ENCODE measurements at places on chromosomes 13 and 19. TPM values are rescaled to one million over a fixed set of nuclear protein-coding genes. Genes with fewer than 3 reads are reported as not detected.

Gene PRR20D
- total RNA-seq: not detected

Gene PEAK3
- not detected for total RNA-seq

Gene ATP1A3
- total RNA-seq: 3.4 TPM

GRCh38 chr19:16070366-16070990 is 5.8 kb upstream of the TPM4 start:
- no peaks in the 10 kb centered on the region for H3K27me3 ChIP-seq
- H3K36me3 ChIP-seq: no peaks in the 10 kb centered on the region
- peaks cover 54% of the 10 kb centered on the region for H3K4me1 ChIP-seq
- H3K27ac ChIP-seq: peak overlapping the region; percentile 0

- H3K4me3 ChIP-seq: no peak overlapping the region
- no peaks in the 10 kb centered on the region for H3K4me1 ChIP-seq
- H3K36me3 ChIP-seq: no peaks in the 10 kb centered on the region
- H3K27ac ChIP-seq: no peak overlapping the region
- no peaks in the 10 kb centered on the region for H3K27me3 ChIP-seq
Observed at GRCh38 chr19:41599175-41599966, 23.4 kb downstream of the CEACAM21 start.

- peak; percentile 80 for DNase-seq
- H3K36me3 ChIP-seq: peaks cover 5% of the 10 kb centered on the region
- H3K27ac ChIP-seq: peak overlapping the region; percentile 57
- H3K4me3 ChIP-seq: peak overlapping the region; percentile 8
Observed at GRCh38 chr13:98370806-98371515, 193.9 kb upstream of the RNF113B start.

- H3K36me3 ChIP-seq: no peaks in the 10 kb centered on the region
- no peak overlapping the region for H3K27ac ChIP-seq
Observed at GRCh38 chr13:66402066-66402465, 828.1 kb downstream of the PCDH9 start.

DNA sequence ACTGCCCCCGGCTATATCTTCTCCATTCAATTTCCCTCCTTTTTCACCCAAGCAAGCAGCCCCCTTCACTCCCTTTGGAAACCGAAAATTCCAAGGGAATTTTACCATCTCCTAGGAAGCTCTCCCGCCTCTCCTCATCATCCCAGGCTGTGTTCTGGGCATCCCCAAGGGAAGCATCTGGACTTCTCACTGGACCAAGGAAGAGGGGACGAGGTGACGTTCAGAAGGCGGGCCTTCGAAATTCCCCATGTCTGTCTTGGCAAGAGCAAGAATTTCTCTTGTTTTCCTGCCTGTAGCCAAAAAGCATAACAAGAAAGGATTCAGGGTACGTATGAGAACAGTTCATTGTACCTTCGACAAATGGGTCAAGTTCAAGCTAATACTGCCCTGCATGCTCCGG is 6.1 kb downstream of the TPRX2 start:
- no peaks in the 10 kb centered on the region for H3K36me3 ChIP-seq
- no peaks in the 10 kb centered on the region for H3K4me1 ChIP-seq
- no peak overlapping the region for H3K4me3 ChIP-seq

GRCh38 chr13:55573565-55573964 is 1567.2 kb upstream of the PRR20A start:
- H3K27ac ChIP-seq: no peak overlapping the region
- no peaks in the 10 kb centered on the region for H3K27me3 ChIP-seq
- no peak overlapping the region for H3K4me3 ChIP-seq
- H3K36me3 ChIP-seq: no peaks in the 10 kb centered on the region
- no peak for DNase-seq
- no peaks in the 10 kb centered on the region for H3K4me1 ChIP-seq

DNA sequence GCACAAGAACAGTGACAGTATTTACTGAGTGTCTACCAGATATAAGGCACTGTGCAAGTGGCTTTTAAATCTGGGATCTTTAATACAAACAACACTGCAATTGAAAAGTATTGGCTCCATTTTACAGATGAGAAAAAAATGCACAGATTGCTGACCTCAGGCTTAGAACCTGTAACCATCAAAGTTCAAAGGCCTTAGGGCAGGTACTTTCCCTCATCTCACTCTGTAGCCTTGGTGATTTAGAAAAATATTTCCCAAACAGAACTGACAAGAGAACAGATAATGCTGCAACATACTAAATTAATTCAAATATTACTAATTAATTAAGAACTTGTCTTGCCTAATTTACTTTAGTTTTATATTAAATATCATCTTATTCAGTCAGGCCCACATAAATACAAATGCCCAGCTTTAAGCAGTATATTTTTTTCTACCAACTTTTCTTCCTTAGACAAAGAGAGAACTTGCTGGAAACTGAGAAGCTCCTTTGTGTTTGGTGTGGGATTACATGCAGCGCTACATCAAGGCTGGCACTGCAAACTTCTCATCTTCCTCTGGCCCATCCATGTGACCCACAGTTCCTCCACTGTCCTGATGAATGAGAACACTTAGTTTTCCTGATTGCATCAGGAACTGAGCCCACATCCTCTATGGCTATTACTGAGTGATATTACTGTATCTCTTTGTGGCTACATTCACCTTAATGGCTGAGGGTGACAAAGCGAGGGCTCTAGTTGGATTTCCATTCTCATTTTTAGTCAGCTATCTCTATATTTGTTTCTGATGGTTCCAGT is 302.1 kb downstream of the ENOX1 start:
- H3K27ac ChIP-seq: no peak overlapping the region
- H3K27me3 ChIP-seq: no peaks in the 10 kb centered on the region
- H3K36me3 ChIP-seq: no peaks in the 10 kb centered on the region
- DNase-seq: no peak
- H3K4me3 ChIP-seq: no peak overlapping the region
- H3K4me1 ChIP-seq: no peaks in the 10 kb centered on the region

GRCh38 chr19:982567-983170 is 1.5 kb upstream of the WDR18 start:
- peaks cover 18% of the 10 kb centered on the region for H3K4me1 ChIP-seq
- H3K36me3 ChIP-seq: no peaks in the 10 kb centered on the region
- no peak for DNase-seq
- H3K27ac ChIP-seq: no peak overlapping the region
- H3K4me3 ChIP-seq: peak overlapping the region; percentile 37

DNA sequence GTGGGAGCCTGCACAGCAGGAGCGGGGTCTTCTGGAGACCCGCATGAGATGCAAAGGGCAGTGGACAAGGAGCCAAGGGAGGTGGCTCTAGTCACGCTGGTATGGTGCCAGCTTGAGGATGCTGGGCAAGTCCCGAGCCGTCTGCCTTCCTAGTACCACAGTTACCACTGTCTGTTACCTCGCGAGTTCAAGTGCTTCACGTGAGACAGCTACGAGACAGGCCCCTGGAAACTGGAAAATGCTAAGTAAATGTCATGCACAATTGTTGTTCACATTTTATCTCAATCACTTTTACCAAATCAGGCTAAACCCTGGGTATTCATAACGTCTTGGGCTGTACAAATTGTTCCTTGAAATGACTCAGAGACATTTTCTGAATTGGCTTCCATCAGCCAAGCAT is 155.7 kb downstream of the TNFRSF19 start:
- DNase-seq: no peak
- H3K36me3 ChIP-seq: no peaks in the 10 kb centered on the region
- H3K4me1 ChIP-seq: peaks cover 21% of the 10 kb centered on the region
- no peaks in the 10 kb centered on the region for H3K27me3 ChIP-seq
- no peak overlapping the region for H3K4me3 ChIP-seq

GRCh38 chr19:58563034-58563573 is 4.7 kb upstream of the UBE2M start:
- DNase-seq: no peak
- H3K4me3 ChIP-seq: peak overlapping the region; percentile 46
- H3K36me3 ChIP-seq: no peaks in the 10 kb centered on the region
- H3K27ac ChIP-seq: no peak overlapping the region
- H3K4me1 ChIP-seq: peaks cover 27% of the 10 kb centered on the region

DNA sequence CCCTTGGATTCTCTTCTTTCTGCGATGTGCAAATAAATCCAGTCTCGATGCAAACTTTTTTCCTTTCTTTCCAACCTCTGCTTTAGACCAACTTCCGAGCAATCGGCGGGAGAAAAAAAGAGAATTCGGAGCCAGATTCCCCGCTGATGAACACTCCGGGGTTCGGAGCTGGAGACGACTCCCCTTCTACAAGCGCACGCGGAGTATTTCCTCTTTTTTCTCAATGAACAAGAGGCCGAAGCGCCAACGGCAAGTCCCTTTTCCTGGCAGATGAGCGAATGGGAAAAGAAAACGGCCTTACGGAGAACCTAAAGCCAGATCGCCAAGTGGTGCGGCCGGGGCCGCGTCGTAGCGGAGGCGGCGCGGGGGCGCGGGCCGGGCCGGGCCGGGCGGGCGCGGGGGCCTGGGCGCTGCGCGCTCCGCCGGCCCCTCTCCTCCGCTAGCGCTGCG is 250 bp downstream of the SPRY2 start:
- peak overlapping the region; percentile 95 for H3K4me3 ChIP-seq
- DNase-seq: peak; percentile 64
- no peaks in the 10 kb centered on the region for H3K27me3 ChIP-seq
- peaks cover 12% of the 10 kb centered on the region for H3K36me3 ChIP-seq

DNA sequence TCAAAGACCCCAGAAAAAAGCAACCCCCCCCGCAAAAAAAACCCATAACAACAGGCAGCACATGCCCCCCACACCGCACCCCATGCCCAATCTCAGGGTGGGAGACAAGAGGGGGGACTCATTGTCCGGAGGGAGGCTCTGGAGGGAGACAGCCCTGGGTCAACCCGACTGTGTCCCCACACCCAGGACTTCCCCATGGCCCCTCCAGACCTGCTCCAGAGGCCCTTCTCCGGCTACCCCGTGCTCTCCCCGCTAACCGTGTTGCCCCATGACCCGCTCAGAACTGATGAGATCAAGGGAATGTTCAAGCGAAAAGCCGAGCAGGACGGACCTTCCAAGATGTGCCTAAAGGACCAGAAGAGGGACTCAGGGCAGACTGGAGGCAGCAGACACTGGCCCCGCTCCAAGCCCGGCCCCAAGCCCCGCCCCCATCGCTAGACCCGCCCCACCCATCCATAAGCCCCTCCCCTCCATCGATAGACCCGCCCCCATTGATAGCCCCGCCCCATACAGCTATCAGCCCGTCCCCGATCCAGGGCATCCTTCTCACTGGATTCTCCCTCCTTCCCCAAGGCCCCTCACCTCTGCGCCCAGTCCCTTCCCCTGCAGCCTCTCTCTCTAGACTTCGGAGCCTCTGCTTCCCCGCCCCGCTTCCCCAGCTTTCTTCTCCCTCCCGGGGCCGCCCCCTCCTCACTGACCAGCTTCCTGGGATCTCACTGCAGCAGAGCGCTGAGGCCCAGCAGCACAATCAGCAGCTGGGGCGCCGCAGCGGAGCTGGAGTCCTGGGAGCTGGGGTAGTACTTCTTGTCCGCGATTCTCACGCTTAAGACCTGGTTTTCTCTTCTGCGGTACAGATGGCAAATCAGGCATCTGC is 2.2 kb downstream of the BST2 start:
- peaks cover 6% of the 10 kb centered on the region for H3K4me1 ChIP-seq
- no peak overlapping the region for H3K4me3 ChIP-seq
- DNase-seq: no peak
- H3K36me3 ChIP-seq: no peaks in the 10 kb centered on the region

GRCh38 chr19:42131149-42132029 is 857 bp downstream of the POU2F2 start:
- H3K4me1 ChIP-seq: peaks cover 22% of the 10 kb centered on the region
- H3K27ac ChIP-seq: no peak overlapping the region
- DNase-seq: no peak
- H3K4me3 ChIP-seq: peak overlapping the region; percentile 59

DNA sequence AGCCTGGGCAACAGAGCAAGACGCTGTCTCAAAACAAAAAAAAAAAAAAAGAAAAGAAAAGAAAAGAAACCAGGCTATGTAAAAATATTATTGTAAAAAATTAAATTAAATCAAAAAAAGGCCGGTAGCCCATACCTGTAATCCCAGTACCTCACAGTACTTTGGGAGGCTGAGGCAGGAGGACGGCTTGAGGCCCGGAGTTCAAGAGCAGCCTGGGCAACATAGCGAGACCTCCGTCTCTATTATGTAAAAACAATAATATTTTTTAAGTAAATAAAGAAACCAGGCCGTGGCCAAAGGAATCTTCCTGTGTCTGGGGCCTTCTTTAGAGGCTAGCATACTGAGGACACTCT is 770 bp upstream of the CAPNS1 start:
- H3K36me3 ChIP-seq: peaks cover 8% of the 10 kb centered on the region
- peaks cover 15% of the 10 kb centered on the region for H3K4me1 ChIP-seq
- H3K27me3 ChIP-seq: no peaks in the 10 kb centered on the region
- peak overlapping the region; percentile 97 for H3K27ac ChIP-seq
- DNase-seq: no peak

GRCh38 chr19:51695702-51696315 is 2.7 kb downstream of the SPACA6 start:
- no peak overlapping the region for H3K4me3 ChIP-seq
- no peaks in the 10 kb centered on the region for H3K27me3 ChIP-seq
- H3K27ac ChIP-seq: no peak overlapping the region
- no peak for DNase-seq

DNA sequence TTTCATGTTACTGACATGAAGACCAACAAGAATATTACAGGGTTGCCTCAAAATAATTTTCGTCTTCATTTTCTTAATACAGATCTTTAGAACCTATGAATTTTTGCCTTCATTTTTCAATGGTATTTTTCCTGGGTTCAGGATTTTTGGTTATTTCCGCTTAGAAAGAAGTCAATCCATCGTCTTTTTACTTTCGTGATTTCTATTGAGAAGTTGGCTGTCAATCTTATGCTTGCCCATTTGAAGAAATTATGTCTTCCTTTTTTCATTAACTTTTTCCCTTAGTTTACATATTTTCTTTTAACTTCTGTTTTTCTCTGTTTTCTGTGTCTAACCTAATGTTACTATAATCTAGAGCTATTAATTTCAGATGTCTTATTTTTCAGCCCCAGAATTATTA is 868.9 kb upstream of the SLC10A2 start:
- H3K4me1 ChIP-seq: no peaks in the 10 kb centered on the region
- H3K4me3 ChIP-seq: no peak overlapping the region
- no peaks in the 10 kb centered on the region for H3K27me3 ChIP-seq
- DNase-seq: no peak
- no peaks in the 10 kb centered on the region for H3K36me3 ChIP-seq
- H3K27ac ChIP-seq: no peak overlapping the region

DNA sequence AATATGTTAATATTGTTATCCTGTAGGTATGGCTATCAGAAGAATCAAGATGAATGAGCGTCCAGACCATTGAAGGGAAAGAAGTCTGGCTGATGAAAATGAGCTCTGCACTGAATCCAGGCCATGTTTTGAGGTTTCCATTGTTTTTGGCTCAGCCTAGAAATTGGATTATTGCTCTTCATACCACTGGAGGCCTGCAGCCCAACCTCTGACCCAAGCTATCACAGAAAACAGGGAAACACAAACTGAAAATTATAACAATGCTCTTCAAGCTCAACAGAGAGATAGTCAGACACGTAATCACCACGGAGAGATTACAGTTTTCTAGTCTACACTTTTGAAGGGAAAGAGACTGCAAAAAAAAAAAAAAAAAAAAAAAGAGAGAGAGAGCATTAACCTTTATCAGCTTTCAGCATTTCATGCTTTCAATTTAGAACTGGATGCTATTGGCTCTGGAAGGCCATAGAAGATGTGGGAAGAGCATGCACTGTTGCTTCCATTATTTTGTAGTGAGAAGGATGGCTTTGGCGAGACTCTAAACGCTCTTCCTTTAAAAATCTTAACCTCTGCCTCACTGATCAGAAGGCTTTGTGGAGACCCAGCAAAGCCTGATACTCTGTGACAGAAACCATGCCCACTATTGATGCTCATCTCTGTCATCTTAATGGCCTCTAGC is 10.8 kb downstream of the EDNRB start:
- H3K4me3 ChIP-seq: no peak overlapping the region
- no peaks in the 10 kb centered on the region for H3K4me1 ChIP-seq
- no peaks in the 10 kb centered on the region for H3K36me3 ChIP-seq
- no peak overlapping the region for H3K27ac ChIP-seq
- no peak for DNase-seq
- no peaks in the 10 kb centered on the region for H3K27me3 ChIP-seq
